ENCODE measurements at places on chromosomes 6 and 20.
A peak's percentile ranks its signal among the peaks of the same experiment; 100 is the strongest.

DNA sequence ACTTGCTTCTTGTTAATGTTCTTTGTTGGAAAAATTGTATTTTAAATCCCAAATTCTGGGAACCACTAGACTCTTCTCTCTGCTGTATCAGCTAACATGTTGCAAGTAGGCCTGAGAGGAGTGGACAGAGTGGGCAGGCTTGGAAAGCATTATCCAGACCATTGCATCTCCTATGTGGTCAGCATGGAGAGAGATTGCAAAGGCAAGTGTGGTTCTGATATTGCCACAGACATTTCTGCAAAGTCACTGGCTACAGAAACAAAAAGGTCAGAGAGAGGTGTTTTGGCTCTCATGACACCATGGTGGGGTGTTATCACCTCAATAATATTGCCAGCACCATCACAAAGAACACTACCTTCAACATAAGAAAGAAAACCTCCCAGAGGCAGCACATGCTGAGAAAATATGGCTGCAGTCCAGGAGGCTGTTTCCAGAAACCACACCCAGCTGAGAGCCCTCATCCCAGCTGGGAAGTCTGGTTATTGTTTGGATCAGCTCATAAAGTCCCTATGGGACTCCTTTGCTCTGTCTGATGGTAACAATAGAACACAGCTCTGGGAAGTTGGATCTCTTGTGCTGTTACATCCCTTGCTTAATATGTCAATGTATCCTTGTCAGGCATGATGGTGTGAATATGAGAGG, 78.2 kb upstream of the TBX18 start:
- no peak for DNase-seq

GRCh38 chr20:38633577-38634093, 32.0 kb downstream of the ARHGAP40 start:
- DNase-seq: peak; percentile 56

DNA sequence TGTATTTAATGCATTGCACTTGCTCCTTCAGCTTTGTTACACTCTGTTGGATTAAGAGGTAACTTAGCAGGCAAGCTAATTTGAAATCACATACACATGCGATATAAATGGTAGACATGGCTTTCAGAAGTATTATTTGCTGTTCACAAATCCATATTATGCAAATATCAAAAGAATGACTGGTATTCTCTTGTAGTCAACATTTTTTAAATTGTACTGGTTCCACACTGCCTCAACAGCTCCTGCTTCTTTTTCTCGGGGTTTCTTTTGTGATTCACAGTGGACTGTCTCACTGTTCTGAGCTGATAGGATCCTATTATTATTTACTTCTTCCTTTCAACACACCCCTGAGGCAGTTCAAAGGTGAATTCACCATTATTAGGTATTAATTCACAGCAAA, 927.4 kb downstream of the KIF16B start:
- DNase-seq: no peak

GRCh38 chr6:54981276-54981609, 134.7 kb downstream of the FAM83B start:
- no peak for DNase-seq

- DNase-seq: no peak
Observed at GRCh38 chr20:23449421-23449820, 3.3 kb downstream of the CST11 start.

GRCh38 chr6:23031986-23032385, 462.6 kb downstream of the HDGFL1 start:
- no peak for DNase-seq

GRCh38 chr6:19632786-19633185, 204.4 kb upstream of the ID4 start:
- no peak for DNase-seq

DNA sequence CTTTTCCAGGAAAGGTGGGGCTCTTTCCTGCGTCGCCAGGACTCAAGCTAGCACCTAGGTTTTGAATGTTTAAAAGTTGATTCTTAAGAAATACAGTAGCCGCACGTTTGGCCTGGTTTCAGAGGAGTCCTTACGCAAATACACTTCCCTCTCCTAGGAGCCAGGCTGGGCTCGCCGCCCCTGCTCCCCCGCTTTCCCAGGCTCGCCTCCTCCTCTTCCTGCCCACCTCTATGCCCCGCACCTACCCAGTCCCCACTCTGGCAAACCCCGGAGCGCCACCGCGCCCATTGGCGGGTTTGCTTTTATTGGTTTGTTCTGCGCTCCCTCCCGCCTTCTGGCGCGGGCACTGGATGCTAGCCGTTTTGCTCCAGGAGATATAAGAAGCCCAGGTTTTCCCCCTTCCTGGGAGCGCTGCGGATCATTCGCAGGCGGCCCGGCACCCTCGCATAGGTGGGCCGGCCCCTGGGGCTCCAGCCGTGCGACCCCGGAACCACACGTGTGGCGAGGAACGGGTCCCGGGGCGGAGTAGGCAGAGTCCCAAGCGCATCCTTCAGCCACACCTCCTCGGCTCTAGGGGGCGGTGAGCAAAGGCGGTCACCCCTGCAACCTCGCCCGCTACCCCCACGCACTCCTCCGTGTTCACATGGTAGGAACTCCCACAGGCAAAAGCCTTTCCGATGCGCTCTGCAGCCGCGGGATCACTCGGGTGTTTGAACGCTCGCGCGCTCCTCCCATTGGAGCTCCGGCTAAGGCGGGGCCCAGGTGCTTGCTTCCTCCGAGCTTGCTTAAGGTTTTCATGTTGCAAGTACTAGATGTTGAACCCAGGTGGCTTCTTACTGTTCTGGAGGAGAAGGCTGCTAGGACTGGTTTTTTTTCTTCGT, 119.0 kb downstream of the RTN4IP1 start:
- peak; percentile 63 for DNase-seq

DNA sequence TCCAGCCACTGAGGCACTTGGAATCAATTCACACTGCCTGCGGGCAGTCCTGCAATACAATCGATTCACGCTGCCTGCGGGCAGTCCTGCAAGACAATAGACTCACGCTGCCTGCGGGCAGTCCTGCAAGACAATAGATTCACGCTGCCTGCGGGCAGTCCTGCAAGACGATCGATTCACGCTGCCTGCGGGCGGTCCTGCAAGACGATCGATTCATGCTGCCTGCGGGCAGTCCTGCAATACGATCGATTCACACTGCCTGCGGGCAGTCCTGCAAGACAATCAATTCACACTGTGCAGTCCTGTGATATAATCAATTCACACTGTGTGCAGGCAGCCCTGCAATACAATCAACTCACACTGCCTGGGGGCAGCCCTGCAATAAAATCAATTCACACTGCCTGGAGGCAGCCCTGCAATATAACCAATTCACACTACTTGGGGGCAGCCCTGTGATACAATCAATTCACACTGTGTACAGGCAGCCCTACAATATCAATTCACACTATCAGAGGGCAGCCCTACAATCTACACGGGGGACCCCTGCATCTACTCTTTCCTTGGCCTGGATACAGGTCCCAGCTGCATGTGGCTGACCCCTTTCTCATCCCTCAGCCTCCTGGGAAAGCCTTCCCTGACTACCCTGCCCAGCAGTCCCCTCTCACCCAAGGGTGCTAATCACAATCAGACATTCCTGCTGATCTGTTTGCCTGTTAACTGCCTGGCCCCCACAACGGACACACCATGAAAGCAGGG, 10.4 kb downstream of the TAF4 start:
- DNase-seq: no peak

DNA sequence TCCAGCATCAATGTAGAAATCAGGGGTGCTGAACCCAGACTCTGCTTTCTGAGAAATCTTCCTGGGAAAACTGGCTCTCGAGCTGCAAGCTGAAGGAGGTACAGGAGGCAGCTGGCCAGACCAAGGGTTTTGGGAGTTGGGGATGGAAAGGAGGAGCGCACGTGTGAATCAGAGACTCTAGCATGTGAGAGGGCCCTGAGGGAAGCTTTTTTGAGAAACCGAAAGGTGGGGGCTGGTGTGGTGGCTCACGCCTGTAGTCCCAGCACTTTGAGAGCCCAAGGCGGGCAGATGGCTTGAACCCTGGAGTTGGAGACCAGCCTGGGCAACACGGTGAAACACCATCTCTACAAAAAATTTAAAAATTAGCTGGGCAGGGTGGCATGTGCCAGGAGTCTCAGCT, 37.1 kb upstream of the EEF1E1 start:
- DNase-seq: no peak

GRCh38 chr6:38364775-38365174, 275.0 kb downstream of the BTBD9 start:
- no peak for DNase-seq

DNA sequence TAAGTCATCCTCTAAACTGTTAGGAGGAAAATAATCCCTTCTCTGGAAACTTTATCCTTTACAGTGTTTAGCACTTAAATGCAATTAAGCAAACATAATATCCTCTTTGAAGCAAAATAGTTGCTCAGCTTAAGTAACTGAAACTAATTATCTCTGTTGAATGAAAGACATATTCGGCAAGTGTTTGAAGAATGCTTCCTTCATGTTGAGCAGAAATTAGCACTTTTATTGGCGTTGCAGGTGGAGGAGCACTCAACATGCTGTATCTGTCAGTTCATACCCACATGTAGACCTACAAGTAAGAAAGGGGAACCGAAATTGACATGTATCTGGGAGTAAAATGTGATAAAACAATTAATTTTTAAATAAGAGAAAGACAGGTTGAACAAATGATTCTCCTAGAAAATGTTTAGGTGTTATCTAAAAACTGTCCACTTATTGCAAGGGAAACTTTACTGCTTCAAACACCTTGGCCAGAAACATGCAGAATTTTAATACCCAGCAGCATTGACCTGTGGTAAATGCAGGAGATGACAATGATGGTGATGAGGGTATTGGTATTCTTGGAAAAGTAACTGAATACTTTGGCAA, 987.0 kb upstream of the MAP3K7 start:
- no peak for DNase-seq

GRCh38 chr6:1864496-1864895, 254.8 kb downstream of the FOXC1 start:
- DNase-seq: no peak

- DNase-seq: no peak
Observed at GRCh38 chr6:24883618-24884017, 52.1 kb downstream of the RIPOR2 start.

- DNase-seq: no peak
Observed at GRCh38 chr20:61835301-61835700, 230.4 kb downstream of the TAF4 start.

- no peak for DNase-seq
Observed at GRCh38 chr20:1775117-1775516, 117.5 kb upstream of the SIRPG start.

GRCh38 chr20:15922556-15922955, 650.7 kb downstream of the KIF16B start:
- no peak for DNase-seq

DNA sequence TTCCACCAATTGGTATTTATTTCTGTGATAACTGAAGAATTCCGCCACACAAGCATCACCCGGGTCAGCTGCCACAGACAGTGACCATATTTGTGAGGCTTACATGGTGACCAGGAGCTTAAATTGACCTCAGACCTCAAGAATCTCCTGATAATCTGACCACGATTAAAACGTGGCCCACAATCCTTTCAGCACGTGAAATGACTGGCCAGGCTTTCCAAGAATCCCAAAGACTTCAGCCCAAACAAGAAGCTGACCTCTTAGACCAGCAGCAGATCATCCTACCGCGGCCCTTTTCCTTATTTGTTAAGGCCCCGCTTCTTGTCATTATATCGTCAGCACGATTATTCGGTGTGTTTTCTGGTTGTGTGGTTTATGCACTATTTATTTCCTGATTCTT, 45.6 kb upstream of the CD93 start:
- DNase-seq: no peak

DNA sequence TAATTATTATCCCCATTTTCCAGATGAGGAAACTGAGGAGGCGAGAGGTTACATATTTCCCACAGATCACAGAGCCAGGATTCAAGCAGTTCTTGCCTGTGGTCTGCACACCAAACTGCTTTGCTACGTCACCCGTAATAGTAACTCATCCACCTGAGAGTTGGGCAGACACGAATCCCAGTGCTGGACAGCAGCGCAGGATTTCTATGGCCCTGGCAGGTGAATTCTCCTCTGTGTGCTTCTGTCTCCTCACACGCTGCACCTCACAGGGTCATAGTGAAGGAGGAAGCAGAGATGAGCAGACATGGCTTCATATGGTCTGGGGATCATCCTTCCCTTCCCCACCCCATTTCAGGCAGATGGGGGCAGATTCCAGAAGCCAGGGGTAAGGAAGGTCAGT, 127.0 kb upstream of the LRFN2 start:
- DNase-seq: no peak

DNA sequence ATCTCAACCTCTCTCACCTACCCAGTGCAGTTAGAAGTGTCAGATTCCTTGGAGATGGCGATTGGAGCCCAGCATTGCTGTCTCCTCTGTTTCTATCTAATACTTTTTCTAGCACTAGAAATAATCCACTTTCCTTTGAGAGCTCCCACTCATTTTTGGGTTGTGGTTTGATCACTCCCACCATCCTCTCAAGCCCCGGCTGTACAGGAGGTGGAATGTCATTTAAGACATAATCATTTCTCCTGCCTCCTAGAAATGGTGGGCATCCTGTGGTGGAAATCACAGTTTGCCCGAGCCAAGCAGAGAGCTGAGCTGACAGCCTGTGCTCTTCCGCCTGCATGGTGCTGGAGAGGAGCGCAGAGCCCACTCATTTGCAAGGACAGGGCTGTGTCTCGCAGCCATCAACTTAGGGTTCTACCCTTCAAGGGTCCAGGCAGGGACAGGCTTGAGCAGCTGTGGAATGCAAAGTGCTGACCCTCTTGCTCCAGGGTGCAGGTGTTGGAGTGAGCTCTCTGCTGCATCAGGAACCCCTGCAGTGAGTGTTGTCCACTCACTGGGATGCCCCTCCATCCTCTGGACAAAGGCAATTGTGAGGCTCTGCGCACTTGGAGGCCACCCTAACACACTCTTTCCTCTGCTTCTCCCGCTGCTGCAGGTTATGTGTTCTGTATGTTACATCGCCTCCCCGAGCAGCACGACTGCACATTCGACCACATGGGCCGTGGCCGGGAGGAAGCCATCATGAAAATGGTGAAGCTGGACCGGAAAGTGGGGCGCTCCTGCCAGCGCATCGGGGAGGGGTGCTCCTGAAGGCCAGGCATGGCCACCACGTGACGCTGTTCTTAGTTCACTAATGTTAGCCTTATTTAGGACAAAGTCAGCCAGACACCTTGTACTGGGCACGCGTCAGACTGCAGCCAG, 332.3 kb downstream of the ZFAND3 start:
- DNase-seq: no peak

- no peak for DNase-seq
Observed at GRCh38 chr6:16725145-16725864, 36.0 kb downstream of the ATXN1 start.

DNA sequence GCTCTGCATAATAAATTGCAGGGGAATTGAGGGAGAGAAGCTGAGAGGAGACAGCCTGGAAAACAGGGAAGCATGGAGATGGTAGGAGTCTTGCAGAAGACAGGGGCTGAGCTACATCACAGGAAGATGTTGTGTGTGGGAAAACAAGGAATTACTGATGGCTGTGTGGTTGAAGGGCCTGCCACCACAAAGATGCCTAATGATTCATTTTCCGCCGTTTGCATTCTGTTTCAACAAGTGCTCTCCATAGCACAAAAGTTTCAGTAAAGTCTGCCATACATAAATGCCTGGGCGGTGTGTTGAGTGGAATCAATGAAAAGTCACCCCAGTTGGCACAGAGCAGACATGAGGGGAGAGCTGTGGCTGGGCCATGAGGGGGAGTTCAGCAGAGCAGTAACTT, 5.6 kb upstream of the KLHL31 start:
- DNase-seq: no peak
